ENCODE measurements at places on chromosomes 1 and 21. TPM values are rescaled to one million over a fixed set of nuclear protein-coding genes. Genes with fewer than 3 reads are reported as not detected.

The MYCL gene
- 1.0 TPM for total RNA-seq

The KCNA2 gene
- total RNA-seq: 0.52 TPM

The CSF3R gene
- total RNA-seq: 3.7 TPM

The PGBD5 gene
- 5.7 TPM for total RNA-seq

The ANGPTL1 gene
- total RNA-seq: 47.5 TPM

The SPOCD1 gene
- total RNA-seq: not detected

The CXADR gene
- total RNA-seq: 0.52 TPM

The MOV10 gene
- 27.7 TPM for total RNA-seq

The S100A5 gene
- not detected for total RNA-seq

The PRKCZ gene
- 4.2 TPM for total RNA-seq

The C1orf116 gene
- total RNA-seq: not detected

The USP1 gene
- total RNA-seq: 24.0 TPM

The TGFB2 gene
- 50.6 TPM for total RNA-seq

The LYPD8 gene
- not detected for total RNA-seq

The FCRL1 gene
- total RNA-seq: under 0.01 TPM

The UBL4B gene
- total RNA-seq: not detected

The DDR2 gene
- total RNA-seq: 40.2 TPM

The USH2A gene
- 0.52 TPM for total RNA-seq

The GSTM5 gene
- total RNA-seq: 11.5 TPM

The OR2L5 gene
- total RNA-seq: not detected

The TMPRSS15 gene
- 0.52 TPM for total RNA-seq

The HAO2 gene
- not detected for total RNA-seq

The C1QC gene
- total RNA-seq: 30.3 TPM

The MXRA8 gene
- 60.0 TPM for total RNA-seq

The HJV gene
- total RNA-seq: 439 TPM

The RHBG gene
- total RNA-seq: not detected

The SV2A gene
- 2.1 TPM for total RNA-seq

The HFM1 gene
- total RNA-seq: 16.2 TPM

The FHAD1 gene
- total RNA-seq: 2.1 TPM

The OR2AK2 gene
- total RNA-seq: not detected

The CD1E gene
- total RNA-seq: 0.52 TPM

The FCGR3A gene
- 1.6 TPM for total RNA-seq

The BNIPL gene
- 0.52 TPM for total RNA-seq

The CAPN8 gene
- 1.0 TPM for total RNA-seq

The SLC22A15 gene
- under 0.01 TPM for total RNA-seq

The VASH2 gene
- total RNA-seq: 11.5 TPM

The IL12RB2 gene
- total RNA-seq: 3.1 TPM

The GOLT1A gene
- total RNA-seq: not detected

The SAMD13 gene
- 13.0 TPM for total RNA-seq

The ACBD3 gene
- 41.2 TPM for total RNA-seq

The RLF gene
- total RNA-seq: 29.2 TPM

The BRDT gene
- total RNA-seq: not detected

The RO60 gene
- 78.8 TPM for total RNA-seq

The DMBX1 gene
- not detected for total RNA-seq

The GBP4 gene
- total RNA-seq: 3.7 TPM

The SLC5A3 gene
- 21.4 TPM for total RNA-seq

The TMEM125 gene
- total RNA-seq: 0.52 TPM
